ENCODE measurements at places on chromosomes 6 and 20. TPM values are rescaled to one million over a fixed set of nuclear protein-coding genes. Genes with fewer than 3 reads are reported as not detected.

Gene MMUT
- total RNA-seq: 11.3 TPM

Gene UFL1
- total RNA-seq: 37.7 TPM

Gene LINC00237
- total RNA-seq: not detected

Gene ABHD16B
- not detected for total RNA-seq

Gene SIRPB2
- total RNA-seq: not detected

Gene TBXT
- total RNA-seq: not detected

Gene GPR6
- total RNA-seq: not detected

Gene PREP
- total RNA-seq: 12.1 TPM

Gene FOXF2
- not detected for total RNA-seq

Gene ECT2L
- not detected for total RNA-seq

Gene HAO1
- total RNA-seq: not detected

Gene VSTM2L
- 12.9 TPM for total RNA-seq

Gene DNMT3B
- total RNA-seq: 1.7 TPM

Gene TP53TG5
- total RNA-seq: 3.2 TPM
